ENCODE measurements at places on chromosomes 7 and 10.

GRCh38 chr10:95864906-95865813, 42.6 kb upstream of the CC2D2B start:
- DNase-seq, result no peak

DNA sequence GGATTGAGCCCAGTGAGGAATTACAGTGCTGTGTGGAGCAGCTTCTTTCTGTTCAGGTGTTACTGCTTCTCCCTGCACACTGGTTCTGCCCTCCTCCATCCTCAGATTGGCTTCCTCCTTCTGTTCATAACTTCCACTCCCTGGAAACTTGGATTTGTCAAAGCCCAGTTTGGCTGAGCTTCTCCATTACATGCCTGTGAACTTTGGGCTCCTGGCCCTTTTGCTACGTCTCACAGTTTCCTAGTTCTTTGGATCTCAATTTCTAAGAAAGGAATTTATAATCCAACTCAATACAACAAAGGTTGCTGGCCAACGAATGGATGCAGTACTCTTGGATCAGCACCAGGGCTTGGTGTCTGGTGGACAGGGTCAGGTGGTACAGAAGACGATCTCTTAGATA, 318.1 kb downstream of the RPS24 start:
- no peak for DNase-seq

DNA sequence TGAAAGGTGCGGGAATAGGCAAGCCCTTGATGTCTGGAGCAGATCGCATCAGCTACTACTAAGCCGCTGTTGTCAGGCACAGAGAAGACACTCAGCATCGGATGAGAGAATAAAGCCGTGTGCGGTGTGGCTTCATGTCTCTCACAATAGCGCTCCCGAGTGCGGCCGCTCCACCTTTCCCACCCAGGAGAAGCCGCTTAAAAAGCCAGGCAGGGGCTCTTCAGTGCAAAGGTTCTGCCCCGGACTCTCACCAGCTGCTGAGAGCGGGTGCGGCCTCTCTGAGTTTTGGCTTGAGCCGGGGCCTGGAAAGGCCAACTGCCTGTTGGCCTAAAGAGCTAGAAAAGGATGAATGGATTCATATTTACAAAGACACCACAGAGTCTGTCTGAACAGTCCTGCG, 600.6 kb downstream of the DNAJB6 start:
- no peak for DNase-seq

GRCh38 chr7:92854501-92855238, 18.3 kb upstream of the CDK6 start:
- no peak for DNase-seq

GRCh38 chr7:43467406-43467805, 115.5 kb upstream of the STK17A start:
- DNase-seq, result no peak

GRCh38 chr7:67692425-67692824, 695.8 kb downstream of the TYW1 start:
- DNase-seq, result no peak

DNA sequence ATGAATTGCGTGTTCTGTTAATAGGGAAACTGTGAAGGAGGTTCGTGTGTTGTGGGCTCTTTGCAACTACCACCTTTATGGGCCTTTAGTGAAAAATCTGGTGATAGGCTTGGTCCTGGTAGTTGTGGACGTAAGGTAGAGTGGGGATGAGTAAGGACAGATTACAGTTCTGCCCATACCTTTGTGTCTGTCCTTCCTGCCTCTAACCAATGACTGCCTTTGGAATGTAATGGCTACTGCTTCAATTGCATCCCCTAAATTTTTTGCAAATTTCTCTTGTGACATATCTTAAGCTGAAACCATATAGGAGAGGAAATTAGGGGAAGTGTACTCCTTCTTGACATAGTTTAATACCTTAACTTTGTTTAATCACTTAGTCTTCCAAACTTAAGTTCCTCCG, 82.3 kb downstream of the ADK start:
- DNase-seq, result no peak

GRCh38 chr7:134922720-134923704, 63.3 kb upstream of the AGBL3 start:
- DNase-seq, result no peak

Data from activated T-helper 1 cell treated with Interleukin-2 at 50 U/mL for 16 hours (primary cell).